NK-92 treated with Interleukin-12 subunit alpha and Interleukin-12 subunit beta, amount 100 ng/mL, for 24 hours (cell line): ENCODE measurements at places on chromosomes 1 and 21.
A peak's percentile ranks its signal among the peaks of the same experiment; 100 is the strongest.

GRCh38 chr1:172599912-172600311, 59.0 kb upstream of the FASLG start:
- DNase-seq, result no peak

DNA sequence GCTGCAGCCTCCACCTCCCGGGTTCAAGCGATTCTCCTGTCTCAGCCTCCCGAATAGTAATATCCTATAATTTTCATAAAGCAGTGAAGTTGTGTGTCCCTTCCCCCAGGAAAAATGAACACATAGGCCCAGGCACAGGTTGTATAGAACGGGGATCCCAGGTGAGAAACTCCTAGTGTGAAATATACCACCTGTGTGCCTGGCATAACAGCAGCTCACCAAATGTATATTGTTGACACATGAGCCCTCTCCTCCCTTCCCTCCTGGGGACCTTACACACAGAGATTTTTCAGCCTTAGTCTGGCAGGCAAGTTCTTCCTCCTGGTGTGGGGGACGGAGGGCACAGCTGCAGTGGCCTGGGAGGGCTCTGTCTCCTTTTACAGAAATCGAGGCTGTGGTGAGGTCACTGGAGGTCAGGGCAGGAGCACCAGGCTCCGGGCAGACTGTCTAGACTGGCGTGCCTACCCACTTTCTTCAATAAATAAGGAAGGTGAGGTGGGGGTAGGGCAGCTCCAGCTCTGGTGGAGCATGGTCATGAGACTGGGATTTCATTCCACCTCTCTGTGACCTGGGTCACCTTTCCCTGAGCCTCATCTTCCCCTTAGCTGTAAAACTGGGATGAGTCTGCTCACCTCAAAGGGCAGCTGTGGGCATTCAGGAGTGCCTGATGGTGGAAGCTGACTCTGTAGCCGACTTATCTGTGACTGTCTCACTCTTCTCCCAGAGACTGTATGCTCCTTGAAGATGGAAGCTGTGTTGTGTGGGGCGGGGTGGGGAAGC, 14.3 kb downstream of the RCC1 start:
- no peak for DNase-seq

GRCh38 chr1:183646776-183647175, 6.3 kb downstream of the APOBEC4 start:
- no peak for DNase-seq

- DNase-seq, result no peak
Observed at GRCh38 chr1:14955402-14955801, 198.1 kb upstream of the TMEM51 start.

DNA sequence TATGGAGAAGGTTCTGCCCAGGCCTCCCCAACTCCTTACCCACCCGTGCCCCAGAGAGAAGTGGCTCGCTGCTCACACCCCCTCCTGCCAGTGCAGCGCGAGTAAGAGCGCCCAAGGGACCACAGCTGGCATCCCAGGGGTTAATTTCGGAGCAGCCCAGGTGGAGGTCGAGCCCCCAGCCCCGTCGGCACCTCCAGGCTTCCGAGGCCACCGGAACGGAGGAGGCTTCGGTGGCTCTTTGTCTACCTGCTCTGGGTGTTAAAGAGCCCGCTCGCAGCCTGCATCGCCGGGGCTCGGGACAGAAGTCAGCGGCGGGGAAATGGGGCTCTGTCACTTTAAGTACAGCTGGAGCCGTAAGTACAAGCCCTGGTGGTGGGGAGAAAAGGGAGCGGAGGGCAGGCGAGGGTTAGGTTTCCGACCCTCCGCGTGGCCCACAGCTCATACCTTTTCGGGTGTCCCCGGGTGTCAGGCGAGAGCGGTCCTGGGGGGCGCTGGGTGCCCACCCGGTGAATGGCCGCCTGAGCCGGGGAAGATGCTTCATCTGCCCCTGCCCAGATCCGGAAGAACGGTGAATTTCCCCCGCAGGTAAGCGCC, 89.4 kb upstream of the IPO9 start:
- DNase-seq, result no peak

DNA sequence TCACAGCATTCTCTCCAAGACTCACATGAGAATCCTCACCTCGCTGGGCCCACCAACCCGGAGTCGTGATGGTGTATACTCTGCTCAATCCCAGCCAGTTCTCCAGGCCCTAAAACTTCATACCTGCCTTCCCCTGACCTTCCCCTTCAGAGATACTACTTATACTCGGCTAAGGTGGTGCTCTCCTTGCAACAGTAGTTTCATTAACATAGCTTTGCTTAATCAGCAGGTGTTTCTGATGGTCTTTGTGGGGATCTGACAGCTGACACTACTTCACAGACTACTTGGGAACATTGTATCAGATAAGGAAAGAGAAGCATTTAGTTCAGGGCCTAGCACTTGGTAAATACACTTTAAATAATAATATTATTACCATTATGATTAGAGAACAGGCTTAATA, 301.5 kb upstream of the DAB1 start:
- DNase-seq, result no peak

DNA sequence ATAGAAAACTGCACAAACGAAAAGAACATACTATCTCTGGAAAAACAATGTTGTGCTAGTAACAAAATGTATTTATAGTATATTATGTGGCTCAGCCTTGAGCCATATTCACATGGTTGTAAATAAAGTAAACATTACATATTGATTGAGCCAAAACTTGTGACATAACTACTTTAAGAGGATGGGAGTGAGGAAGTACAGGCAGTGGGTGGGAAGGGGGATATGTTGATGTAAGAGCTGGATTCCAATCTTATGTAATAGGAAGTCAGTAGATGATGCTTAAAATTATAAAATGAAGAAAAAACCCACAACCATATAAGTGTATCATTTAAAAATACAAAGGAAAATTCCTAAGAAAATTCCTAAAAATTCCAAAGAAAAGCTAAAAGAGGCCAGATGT, 42.7 kb downstream of the RHOU start:
- DNase-seq, result no peak

- DNase-seq, result no peak
Observed at GRCh38 chr1:208036106-208036808, 125.3 kb upstream of the CD34 start.

DNA sequence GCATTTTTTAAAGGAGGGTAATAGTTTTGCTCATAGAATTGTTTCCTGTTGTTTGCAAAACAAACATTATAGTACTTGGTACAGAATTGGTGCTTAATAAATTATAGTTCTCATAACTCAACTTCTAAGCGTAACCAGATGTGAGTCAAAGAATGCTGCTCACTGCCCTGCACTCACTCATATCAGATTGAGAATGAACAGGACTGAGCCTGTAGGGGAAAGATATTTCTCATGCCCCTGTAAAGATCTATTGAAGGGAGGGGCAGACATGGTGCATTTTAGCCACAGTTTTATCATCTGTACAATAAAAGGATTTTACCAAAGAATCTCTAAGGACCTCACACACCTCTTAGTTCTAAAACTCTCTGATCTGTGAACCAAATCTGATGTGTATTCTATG, 358.5 kb downstream of the SEC16B start:
- no peak for DNase-seq

DNA sequence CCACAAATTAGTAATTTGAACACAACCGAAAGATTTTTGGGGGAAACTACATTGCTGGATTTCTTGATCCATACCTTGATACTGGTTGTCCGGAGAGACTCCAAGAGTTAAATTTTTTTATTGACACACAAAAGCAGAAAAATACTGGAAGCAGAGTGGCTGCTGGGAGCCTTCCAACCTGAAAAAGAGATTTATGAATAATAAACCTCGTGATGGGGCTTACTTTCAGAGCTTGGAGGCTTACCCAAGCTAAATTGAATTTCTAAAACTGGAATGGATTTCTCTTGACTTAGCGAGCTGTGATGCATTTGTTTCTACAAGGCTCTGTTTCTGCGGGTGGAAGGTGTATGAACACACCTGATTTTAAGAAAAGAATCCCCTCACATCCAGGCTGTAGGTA, 35.7 kb downstream of the PCP4 start:
- DNase-seq, result no peak

DNA sequence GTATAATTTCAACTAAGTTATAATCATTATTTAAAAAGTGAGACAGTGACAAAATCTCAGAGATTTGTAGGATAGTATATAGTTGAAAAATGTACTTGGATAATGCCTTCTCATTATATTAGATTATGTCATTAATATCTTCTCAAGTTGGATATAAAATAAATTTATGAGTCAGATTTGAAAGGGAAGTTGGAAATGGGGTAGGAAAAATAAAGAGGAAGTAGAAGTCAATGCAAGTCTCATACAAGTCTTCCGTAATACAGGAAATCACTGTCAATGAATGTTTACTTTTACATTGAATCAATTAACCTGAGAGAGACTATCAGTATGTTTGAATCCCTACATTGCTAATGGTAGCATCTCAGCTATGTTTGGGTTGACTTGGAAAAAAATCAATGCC, 16.2 kb upstream of the RNPC3 start:
- DNase-seq, result no peak

- DNase-seq, result no peak
Observed at GRCh38 chr1:172125812-172126430, 284.6 kb downstream of the DNM3 start.

DNA sequence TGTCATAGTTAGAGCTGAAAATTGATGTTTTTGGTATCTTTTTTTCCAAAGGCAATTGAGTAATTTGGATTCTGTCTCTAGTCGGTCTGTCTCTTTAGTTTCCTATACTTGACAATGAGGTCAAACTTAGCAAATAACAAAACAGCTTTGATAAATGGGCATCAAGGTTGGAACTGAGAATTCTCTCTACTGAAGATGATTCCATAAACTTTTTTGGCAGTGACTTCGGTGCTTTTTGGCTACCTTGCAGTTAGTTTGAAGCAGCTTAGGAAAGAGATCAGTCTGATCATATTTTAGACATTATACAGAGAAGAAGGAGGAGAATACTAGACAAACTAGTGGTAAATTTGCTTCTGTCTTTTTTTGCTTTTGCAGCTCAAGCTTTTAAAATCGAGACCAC, 559 bp downstream of the VCAM1 start:
- no peak for DNase-seq

- peak; percentile 65 for DNase-seq
Observed at GRCh38 chr21:46368533-46369285, 44.8 kb downstream of the PCNT start.

GRCh38 chr1:42484382-42484781, 21.3 kb downstream of the CCDC30 start:
- no peak for DNase-seq

DNA sequence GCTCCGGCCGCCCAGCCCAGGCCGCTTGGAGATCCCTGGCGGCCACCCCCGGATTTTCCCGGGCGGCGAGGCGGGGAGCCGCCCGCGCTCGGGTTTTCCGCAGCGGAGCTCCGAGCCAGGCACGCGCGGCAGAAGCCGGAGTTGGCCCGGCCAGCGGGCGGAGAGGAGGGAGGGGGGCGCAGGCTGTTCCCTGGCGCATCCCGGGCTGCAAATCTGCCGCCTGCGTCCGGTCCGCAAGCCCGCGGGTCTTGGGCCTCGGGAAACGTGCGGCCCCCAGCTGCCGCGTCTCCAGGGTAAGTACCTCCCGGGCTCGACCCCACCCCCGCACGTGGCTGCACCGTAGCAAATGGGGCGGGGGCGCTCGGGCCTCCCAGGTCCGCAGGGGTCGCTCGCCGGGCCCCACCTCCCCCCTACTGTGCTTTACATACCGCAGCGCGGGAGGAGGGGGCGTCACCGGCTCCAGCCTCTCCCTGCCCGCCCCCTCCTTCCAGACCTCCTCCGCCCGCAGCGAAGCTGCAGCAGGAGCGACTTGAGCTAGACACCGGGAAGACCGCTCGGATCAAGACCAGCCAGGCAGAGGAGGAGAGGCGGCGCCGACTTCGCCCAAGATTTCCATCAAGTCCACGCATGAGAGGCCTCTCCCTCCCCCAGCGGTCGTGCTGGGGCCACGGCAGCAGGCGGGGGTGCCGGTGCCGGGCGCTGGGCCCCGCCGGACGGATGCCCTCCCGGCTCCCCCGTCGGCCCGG, 1.6 kb downstream of the TMEM200B start:
- DNase-seq, result no peak

DNA sequence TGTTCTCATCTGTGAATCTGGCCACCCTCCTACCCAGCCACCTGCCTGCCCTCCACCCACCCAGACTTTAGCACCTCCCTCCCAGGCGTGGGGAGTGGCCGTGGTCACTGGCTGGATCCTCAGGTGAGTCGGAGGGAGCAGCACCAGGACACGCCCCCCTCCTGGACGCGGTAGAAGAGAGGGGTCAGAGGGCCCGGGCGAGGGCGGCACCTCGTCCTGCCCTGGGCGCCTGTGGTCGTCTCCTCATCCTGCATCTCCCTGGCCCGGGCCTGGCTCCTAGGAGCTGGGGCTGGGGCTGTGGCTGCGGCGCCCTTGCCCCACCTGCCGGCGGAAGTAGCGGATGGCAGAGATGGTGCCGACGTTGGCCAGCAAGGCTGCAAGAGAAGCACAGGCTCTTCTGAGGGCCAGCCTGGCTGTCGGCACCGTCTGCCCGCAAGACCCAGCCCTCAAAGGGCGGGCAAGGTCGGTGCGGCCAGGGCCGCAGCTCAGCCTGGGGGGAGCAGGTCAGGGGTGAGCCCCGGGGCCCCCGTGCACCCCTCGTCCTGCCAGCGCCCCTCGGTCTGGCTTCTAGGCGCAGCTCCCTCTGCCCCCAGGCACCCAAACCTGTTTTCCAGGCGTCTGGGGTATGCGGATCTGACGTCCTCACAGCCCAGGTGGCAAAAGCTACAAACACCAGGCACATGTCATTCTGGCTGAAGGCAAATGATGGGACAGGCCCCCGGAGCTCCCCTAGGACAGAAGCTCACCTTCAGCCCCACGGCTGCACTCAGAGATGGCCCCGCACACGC, 5.8 kb downstream of the PERM1 start:
- no peak for DNase-seq

- no peak for DNase-seq
Observed at GRCh38 chr21:15687208-15687607, 42.6 kb upstream of the USP25 start.

GRCh38 chr1:178330153-178330552, 166.6 kb downstream of the CLEC20A start:
- no peak for DNase-seq

DNA sequence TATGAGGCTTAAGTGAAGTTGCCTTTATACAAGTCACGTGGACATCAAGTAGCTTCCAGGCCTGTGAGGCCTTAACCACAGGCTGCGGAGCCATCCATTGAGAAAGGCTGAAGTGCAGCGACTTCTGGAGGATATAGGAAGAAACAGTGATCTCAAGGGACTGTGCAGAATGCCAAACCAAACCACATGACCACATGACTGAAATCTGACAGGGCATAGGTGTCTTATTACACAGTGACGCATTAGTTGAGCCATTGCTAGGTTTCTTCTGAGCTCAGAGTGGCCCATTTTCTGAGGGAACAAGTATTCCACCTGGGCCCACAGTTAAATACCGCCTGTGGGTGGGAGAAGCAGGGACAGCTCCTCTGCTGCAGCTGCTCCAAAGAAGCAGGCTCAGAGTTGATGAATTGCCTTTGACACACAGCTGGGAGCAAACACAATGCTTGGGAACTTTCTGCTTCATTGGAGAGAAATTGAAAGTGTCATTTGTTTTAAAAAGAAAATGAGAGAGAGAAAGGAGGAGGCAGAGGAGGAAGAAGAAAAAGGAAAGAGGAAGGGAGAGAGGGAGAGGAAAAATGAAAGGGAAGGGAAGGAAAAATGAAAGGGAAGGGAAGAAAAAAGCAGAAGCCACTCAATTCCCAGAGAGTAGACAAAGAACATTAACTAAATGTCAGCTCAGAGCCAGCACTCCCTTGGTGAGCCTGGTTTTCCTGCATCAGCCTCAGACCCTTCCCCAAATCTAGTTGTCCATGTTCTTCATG, 94.4 kb downstream of the COLGALT2 start:
- DNase-seq, result no peak
